ENCODE measurements at places on chromosomes 5 and 9. TPM values are rescaled to one million over a fixed set of nuclear protein-coding genes. Genes with fewer than 3 reads are reported as not detected.

ZMYND19 gene
- total RNA-seq = 20.9 TPM

TSSK1B gene
- total RNA-seq = 0.13 TPM

GNA14 gene
- 0.45 TPM for total RNA-seq

C7 gene
- not detected for total RNA-seq

KIF4B gene
- total RNA-seq = not detected

GRCh38 chr5:85823462-85824426 lies 794.0 kb upstream of the COX7C start:
- DNase-seq = no peak

DNA sequence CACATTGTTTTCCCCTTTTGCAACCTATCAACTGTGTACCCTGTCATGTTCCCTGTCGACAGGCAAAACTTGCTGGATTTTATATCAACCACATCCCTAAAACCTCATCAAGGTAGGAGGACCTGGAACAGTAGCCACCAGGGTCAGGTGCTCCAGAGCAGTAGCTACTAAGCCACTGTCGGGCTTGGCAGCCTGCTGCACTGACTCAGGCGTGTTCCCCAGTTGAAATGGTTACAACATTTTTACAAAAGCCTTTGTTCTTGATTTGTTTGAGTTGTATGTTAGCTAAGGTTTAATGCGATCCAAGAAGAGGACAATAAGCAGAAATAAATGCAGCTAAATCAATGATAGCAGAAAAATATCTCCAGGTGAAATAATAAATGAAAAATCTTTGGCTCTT lies 407.4 kb upstream of the TLE4 start:
- no peak for DNase-seq

DNA sequence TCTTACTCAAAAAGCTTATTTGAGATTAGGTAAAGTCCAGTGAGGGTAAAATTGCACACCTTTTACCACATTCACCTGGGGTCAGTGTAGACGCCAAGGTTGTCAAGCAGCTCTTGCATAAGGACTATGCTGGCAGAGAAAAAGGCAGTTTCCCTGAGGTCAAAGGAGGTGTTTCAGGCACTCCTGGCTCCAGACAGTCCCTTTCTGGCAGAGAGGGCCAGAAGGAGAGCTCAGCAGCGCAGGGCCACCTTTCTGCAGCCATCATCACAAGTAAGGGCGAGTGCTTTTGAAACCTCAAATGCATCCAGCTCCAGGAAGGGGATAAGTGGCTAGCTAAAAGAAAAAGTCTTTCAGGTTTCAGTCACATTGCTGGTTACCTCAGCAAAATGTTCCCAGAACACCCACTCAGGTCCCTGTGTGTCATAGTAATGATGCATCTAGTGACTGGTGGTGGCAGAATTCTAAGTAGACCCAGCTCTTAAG lies 16.7 kb upstream of the IL13 start:
- DNase-seq = no peak

- no peak for DNase-seq
Observed at GRCh38 chr5:2181149-2181548, 298.4 kb upstream of the IRX4 start.
